ENCODE measurements at places on chromosomes 5 and 9. TPM values are rescaled to one million over a fixed set of nuclear protein-coding genes. Genes with fewer than 3 reads are reported as not detected.

The SLC22A4 gene
- total RNA-seq = 1.0 TPM

The GPR150 gene
- 0.26 TPM for total RNA-seq

The DIMT1 gene
- 28.4 TPM for total RNA-seq

The RASA1 gene
- total RNA-seq = 29.4 TPM

The REEP2 gene
- 2.5 TPM for total RNA-seq

The TSSK1B gene
- total RNA-seq = not detected

The ZNF483 gene
- total RNA-seq = 5.2 TPM

The ANKRD34B gene
- 0.15 TPM for total RNA-seq

The LIX1 gene
- not detected for total RNA-seq

The PCDHGB6 gene
- total RNA-seq = 5.9 TPM

The GABRB2 gene
- total RNA-seq = 1.7 TPM

The WDR5 gene
- 32.2 TPM for total RNA-seq

The SPINK13 gene
- total RNA-seq = not detected

The SHISAL2B gene
- 0.45 TPM for total RNA-seq

The ZNF300 gene
- total RNA-seq = 3.0 TPM

The MSMP gene
- 1.1 TPM for total RNA-seq

The CARD9 gene
- total RNA-seq = 11.1 TPM

The MCTP1 gene
- 55.1 TPM for total RNA-seq

The ORM1 gene
- 6.9 TPM for total RNA-seq

The TXNDC8 gene
- total RNA-seq = not detected

The RALGPS1 gene
- 16.2 TPM for total RNA-seq

The WDR38 gene
- 3.6 TPM for total RNA-seq

The CAMSAP1 gene
- total RNA-seq = 22.9 TPM

The TSLP gene
- total RNA-seq = 0.70 TPM

The SPINK6 gene
- 0.42 TPM for total RNA-seq

The SGCD gene
- 15.5 TPM for total RNA-seq

The PRRC1 gene
- total RNA-seq = 74.4 TPM

The KCNV2 gene
- total RNA-seq = not detected

The UNC13B gene
- total RNA-seq = 76.0 TPM

The TAF11L5 gene
- total RNA-seq = not detected

The CCDC192 gene
- total RNA-seq = not detected

The APBA1 gene
- total RNA-seq = 2.5 TPM

The ANKRD20A1 gene
- total RNA-seq = 2.2 TPM

The MYMK gene
- not detected for total RNA-seq

The SV2C gene
- total RNA-seq = 0.37 TPM

The TNIP1 gene
- total RNA-seq = 133 TPM

The TEX48 gene
- not detected for total RNA-seq

The TAF1L gene
- 0.03 TPM for total RNA-seq

The C9orf153 gene
- 0.41 TPM for total RNA-seq

The ITK gene
- total RNA-seq = 1.8 TPM

The ACER2 gene
- 3.5 TPM for total RNA-seq

The FAM240B gene
- total RNA-seq = not detected

The PAPPA gene
- total RNA-seq = 4.3 TPM

The CACNA1B gene
- total RNA-seq = 0.15 TPM
